ENCODE measurements at places on chromosomes 2 and 18.

DNA sequence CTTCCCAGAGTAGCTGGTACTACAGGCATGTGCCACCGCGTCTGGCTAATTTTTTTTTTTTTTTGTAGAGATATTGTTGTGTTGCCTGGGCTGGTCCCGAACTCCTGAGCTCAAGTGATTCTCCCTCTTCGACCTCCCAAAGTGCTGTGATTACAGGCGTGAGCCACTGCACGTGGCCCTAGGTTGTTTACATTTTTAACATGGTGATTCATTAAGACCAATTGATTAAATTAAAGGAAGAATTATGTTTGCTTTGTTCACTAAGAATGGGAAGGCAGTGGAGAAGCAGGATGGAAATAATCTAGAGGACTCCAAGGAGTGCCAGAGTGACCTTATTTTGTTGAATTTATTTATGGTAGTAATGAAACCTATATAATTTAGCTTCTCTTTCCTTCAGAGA, 7.5 kb downstream of the LCLAT1 start:
- no peak for DNase-seq

DNA sequence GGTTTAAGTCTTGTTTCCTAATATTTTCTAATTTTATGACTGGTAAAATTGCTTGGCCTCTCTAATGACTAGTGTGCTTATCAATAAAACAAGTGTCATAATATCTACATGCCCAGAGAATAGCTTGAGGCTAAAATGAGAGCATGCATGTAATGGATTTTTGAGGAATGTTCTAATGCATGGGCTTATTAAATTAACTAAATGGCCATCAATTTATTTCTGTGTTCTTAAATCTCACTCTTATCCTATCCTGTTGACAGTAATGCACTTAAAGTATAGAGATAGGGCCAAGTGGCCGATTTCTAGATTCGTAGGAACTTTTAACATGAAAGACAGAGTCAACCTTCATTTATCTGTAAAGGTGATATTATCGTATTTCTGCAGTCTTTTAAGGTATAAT, 252.4 kb upstream of the COL3A1 start:
- DNase-seq, result no peak

DNA sequence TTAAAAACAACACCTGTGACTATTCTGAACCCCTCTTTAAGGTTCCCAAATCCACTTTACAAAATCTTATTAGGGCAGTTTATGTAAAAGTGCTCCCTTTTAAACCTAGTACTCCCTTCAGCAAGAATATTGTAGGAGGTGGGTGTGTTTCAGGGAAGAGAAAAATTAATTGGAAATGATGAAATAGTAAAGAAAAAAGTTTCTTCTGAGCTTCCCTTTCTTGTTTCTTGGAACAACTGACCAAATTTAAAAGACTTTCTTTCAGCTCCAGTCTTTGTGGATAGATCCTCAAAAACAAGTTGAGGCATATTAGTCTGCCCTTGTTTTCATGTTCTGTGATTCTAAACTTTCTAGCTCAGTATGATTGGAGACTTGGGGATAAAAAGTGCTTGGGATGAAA, 3.0 kb downstream of the VWA3B start:
- DNase-seq, result no peak

- no peak for DNase-seq
Observed at GRCh38 chr18:58263055-58263957, 219.3 kb downstream of the NEDD4L start.

GRCh38 chr2:31729442-31730092, 148.8 kb upstream of the SRD5A2 start:
- DNase-seq, result no peak

GRCh38 chr2:16434393-16434792, 231.2 kb downstream of the CYRIA start:
- DNase-seq, result no peak

GRCh38 chr2:112600634-112601033, 16.2 kb downstream of the CHCHD5 start:
- DNase-seq, result no peak

GRCh38 chr2:168149986-168150385, 97.4 kb downstream of the STK39 start:
- DNase-seq, result no peak

- no peak for DNase-seq
Observed at GRCh38 chr2:7191932-7192331, 274.7 kb downstream of the RNF144A start.

DNA sequence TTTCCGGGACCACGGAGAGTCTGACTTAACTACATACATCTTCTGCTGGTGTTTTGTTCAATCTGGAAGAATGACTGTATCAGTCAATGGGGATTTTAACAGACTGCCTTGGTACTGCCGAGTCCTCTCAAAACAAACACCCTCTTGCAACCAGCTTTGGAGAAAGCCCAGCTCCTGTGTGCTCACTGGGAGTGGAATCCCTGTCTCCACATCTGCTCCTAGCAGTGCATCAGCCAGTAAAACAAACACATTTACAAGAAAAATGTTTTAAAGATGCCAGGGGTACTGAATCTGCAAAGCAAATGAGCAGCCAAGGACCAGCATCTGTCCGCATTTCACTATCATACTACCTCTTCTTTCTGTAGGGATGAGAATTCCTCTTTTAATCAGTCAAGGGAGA, 23.1 kb downstream of the ICOS start:
- no peak for DNase-seq

DNA sequence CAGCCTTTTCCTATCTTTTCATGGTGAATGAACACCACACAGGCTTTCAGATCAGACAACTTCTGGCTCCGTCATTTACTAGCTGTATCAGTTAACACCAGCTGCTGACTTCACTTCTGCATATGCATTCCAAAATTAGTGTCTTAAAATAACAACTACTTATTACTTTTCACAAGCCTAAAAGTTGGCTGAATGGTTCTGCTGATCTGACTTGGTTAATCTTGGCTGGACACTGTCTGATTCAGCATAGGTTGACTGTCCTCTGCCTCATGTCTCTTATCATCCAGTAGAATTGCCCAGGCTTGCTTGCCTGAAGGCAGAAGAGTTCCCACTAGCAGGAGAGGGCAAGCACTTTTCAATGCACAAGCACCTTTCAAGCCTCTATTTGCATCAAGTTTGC, 72.7 kb downstream of the MARCHF4 start:
- DNase-seq, result no peak

GRCh38 chr2:70340761-70341476, 39.1 kb upstream of the FAM136A start:
- peak; percentile 17 for DNase-seq

DNA sequence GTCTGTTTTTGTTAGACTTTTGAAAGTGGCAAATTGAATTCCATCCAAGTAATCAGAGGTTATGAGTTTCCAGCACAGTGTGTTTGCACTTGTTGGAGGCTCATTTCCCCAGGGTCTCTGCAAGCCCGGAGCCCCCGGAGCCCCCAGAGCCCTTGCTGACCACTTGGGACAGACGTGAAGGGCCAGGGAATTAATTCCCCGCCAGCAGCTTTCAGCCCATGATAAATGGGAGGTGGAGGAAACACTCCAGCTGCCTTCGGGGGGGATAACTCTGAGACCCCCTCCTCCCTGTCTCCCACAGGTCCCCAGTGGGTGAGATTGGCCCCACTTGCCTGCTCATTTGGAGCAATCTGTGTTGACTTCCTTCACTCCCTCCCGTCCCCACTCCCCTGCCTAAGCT, 79.2 kb downstream of the KLHL29 start:
- DNase-seq, result no peak

DNA sequence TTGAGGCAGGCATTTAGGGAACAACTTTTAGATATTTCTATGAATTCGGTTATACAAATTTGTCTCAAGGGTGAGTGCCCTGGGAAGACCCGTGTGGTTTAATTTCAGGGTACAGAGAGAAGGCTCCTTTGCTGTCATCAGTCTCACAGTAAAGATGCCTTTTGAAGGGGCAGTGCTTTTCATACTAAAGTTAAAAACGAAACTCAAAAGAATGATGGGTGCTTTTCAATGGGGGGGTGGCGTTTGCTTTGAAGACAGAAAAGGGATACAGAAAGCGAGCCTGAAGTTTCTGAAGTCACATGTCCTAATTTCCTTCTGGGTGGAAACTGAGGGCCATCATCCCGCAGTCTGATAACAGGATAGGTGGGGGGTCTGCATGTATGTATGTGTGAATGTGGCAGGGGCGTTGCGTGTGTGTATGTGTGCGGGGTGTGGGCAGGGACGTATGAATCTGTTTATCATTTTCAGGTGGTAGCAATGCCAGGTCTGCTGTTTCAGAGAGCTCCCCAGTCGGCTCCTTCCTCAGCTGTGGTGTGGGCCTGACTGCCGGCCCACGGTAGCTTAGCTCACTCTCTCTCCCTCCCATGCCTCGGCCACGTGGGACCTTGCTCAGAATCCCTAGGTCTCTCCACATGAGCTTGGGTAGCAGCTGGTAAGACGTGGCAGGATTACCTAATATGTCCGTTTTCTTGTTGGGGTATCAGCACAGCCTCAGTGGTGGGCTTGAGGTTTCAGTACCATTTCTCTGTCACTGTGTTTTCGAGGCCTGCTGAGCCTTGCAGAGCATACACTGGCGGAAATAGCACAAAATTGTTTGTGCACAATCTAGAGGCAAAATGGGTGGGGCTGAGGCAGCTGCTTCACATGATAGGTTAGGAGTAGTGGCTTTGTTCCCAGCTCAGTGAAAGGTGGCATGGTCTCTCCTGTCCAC, 32.7 kb downstream of the ARHGAP25 start:
- peak; percentile 25 for DNase-seq

DNA sequence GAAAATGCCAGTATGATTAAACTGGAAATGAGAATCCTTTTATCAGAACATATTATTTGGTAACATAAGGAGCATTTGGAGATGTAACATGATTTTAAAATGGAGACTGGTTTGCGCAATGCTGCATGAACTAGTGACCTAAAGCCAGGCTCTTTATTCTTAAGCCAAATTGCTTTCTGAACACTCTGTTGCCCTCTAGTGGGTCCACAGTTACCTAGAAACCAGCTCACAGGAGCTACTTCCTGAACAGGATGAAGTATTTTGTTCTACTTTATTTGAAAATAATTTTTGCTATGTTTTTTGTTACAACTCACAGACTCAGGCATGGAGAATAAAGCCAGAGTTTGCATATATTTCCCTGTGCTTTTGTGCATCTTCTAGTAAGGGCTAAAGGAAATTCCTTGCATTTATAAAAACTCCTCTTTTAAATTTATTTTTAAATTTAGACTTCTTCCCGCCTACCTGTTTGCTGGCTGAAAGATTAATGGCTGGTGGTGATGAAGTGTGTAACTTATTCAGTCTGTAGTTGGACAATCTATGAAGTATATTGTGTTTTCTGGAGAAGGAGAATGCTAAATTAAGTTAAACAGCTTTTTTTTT, 146.7 kb downstream of the PARD3B start:
- no peak for DNase-seq

GRCh38 chr2:203164311-203164935, 74.4 kb upstream of the CYP20A1 start:
- no peak for DNase-seq

GRCh38 chr2:120631724-120632123, 103.9 kb upstream of the GLI2 start:
- no peak for DNase-seq

DNA sequence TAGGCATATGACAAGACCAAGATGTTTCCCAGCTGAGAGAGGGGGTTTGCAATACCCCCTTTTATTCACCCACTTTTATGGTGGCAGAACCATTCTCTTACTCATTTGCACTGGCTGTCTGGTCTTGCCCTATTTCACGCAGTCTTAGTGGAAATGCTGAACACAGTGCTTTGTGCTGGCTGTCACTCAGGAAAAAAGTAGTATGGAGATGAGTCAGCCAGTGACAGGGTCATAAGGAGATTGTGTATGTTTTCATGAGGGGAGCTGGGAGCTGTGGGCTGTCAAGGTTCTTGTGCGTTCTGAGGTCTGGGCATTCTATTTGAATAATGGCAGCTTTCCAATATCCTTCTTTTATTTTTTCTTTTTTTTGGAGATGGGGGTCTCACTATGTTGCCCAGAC, 10.9 kb upstream of the CNRIP1 start:
- DNase-seq, result no peak

GRCh38 chr18:60067426-60068210, 167.8 kb downstream of the PMAIP1 start:
- no peak for DNase-seq

DNA sequence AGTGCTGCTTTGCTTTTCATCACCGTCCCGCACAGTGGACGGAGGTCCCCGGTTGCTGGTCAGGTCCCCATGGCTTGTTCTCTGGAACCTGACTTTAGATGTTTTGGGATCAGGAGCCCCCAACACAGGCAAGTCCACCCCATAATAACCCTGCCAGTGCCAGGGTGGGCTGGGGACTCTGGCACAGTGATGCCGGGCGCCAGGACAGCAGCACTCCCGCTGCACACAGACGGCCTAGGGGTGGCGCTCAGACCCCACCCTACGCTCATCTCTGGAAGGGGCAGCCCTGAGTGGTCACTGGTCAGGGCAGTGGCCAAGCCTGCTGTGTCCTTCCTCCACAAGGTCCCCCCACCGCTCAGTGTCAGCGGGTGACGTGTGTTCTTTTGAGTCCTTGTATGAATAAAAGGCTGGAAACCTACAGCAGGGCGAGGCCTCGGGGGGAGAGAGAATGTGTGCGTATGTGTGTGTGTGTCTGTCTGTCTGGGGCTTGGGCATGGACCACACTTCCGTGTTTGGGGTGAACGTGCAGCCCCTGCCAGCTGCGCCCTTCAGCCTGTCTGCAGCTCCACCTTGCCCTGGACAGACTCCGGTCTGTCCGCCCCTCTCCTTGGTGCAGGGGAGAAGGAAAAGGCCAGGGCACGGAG, 32.3 kb downstream of the GPC1 start:
- no peak for DNase-seq

- no peak for DNase-seq
Observed at GRCh38 chr2:66445925-66446871, 11.3 kb downstream of the MEIS1 start.

GRCh38 chr2:192448881-192449280, 254.1 kb upstream of the TMEFF2 start:
- DNase-seq, result no peak

- no peak for DNase-seq
Observed at GRCh38 chr2:156784020-156784701, 348.0 kb downstream of the GPD2 start.

- DNase-seq, result no peak
Observed at GRCh38 chr2:216731465-216731864, 36.1 kb upstream of the IGFBP5 start.

GRCh38 chr2:152468899-152469692, 134.1 kb downstream of the FMNL2 start:
- DNase-seq, result no peak

GRCh38 chr2:117190856-117191559, 623.5 kb upstream of the DDX18 start:
- DNase-seq, result no peak

- DNase-seq, result no peak
Observed at GRCh38 chr2:28447086-28447485, 48.8 kb upstream of the PLB1 start.

- no peak for DNase-seq
Observed at GRCh38 chr2:15588329-15588919, 3.2 kb upstream of the DDX1 start.
